ENCODE measurements at places on chromosomes 4 and X.

DNA sequence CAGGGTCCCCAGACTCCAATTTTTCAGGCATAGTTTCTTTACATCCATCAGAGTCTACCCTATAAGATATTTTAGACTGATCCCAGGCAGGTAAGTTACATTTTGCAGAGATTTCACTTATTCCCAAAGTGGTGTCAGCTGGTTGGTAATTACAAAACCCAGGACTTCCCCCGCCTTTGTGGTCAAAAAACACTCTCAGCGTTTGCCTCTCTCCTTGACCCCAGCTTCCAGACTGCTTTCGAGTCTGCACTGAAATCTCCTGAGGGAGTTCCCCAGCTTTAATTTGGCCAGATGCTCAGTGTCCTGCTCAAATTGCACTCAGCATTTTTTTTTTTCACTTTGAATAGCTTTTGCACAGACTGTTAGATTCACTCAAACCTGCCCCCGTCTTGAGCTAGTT is 11.2 kb upstream of the AMOT start:
- no peak for DNase-seq

DNA sequence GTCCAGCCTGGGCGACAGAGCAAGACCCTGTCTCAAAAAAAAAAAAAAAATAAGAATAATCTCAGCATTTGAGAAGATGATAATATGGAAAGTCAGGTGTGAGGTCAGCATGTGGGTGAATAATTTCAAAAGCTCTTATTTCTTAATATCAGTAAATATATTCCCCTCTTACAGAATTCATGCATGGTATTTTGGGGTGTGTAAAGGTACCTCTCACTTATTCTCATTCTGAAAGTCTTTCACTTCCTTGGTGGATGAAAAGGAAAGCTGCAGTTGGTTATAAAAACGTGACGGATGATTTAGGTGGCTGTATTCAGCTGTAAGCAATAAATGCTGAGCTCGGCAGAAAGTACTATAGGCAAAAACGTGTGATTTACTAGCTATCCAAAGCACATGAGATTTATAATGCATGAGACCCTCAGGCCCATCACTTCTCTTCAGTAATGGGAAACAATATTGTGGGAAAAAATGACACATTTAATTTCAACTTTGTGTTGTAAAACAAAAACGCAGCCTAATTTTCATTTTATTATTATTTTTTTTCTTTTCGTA is 353.2 kb upstream of the MAGEB2 start:
- no peak for DNase-seq

GRCh38 chr4:140117947-140118346 is 36.0 kb downstream of the MAML3 start:
- no peak for DNase-seq

DNA sequence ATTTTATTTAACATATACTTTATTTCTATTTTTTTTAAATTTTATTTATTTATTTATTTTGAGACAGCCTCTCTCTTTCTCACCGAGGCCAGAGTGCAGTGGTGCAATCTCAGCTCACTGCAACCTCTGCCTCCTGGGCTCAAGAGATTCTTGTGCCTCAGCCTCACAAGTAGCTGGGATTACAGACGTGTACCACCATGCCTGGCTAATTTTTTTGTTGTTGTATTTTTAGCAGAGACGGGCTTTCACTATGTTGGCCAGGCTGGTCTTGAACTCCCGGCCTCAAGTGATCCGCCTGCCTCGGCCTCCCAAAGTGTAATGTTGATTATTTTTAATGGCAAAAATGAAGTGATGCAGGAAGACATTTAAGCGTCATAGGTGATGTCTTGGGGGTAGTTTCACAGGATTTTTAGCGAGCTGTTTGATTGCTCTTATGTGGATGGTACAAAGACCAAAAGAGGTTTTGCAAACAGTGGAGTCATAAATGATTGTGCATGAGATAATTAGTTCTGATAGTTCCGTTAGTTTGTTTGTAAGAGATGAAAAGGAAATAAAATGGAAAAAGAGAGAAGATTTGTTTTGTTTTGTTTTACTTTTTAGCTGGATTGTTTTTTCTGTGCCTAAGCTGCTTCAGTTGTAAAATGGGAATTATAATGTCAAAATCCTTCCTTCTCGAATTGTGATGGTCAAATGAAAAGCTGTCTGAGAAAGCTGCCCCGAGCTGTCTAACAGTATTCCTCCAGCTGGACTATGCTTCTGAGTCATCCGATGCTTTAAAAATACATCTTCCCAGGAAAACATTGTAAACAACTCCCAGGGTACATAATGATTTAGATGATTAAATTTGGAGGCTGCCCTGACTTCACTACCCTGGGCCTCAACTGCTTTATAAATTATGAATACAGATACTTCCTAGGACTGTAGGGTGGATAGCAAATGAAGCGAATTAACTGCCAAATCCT is 14.7 kb downstream of the RHOH start:
- DNase-seq: no peak

- DNase-seq: no peak
Measured at GRCh38 chr4:115918149-115918548, 804.7 kb upstream of the NDST4 start.

DNA sequence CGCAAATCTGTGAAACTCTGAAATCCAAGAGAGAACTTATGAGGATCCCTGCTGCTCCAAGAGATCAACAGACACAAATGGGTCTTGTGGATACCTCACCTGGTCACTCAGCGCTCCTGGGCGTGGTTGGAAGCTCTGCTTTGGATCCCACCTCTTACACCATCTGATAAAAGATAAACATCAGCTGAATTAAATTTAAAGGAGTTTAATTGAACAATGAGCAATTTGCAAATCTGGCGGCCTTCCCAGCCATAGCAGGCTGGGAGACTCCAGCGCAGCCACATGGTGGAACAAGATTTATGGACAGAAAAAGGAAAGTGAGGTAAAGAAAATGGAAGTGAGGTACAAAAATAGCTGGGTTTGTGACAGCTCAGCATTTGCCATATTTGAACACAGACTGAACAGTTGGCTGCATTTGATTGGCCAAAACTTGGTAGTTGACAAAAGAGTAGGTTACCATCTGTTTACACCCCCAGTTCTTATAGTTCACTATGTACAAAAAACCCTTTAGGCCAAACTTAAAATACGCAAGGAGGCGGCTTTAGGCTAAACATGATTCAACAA is 437.3 kb upstream of the NDST3 start:
- DNase-seq: no peak

GRCh38 chr4:88623097-88623496 is 30.8 kb downstream of the HERC3 start:
- DNase-seq: no peak

DNA sequence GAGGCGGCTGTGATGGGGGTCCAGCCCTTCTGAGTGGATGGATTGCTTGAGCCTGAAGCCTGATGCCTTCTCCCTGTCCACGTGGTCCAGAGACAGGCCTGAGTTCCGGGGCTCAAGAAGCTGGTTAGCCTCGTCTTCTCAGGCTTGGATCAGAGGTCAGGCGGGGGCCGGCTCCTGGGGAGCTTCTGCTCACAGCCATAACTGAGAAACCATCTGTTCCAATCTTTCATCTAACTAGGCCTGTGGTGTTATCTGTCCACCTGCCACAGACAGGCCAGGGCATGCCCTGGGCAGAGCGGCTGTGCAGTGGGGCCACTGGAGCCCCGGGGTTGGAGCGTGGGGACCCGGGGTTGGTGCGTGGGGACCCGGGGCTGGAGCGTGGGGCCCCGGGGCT is 63.1 kb downstream of the SORCS2 start:
- no peak for DNase-seq

DNA sequence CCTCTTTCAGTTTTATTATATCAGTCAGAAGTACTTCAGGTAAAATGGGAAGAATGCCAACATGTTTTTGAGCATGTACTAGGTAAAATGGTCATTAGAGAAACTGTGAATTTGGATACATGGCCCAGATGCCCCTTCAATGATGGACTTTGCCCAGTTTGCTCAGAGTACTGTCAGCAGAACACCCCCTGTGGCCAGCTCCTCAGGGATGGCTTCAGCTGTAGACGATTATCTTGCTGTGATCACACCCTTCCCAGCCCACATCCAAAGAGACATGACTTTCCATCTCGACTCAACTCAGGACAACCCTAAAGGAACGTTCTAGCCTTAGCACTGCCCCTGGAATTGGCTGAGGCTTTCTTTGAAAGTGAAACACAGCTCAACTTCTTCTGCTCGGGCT is 439.1 kb downstream of the PACRGL start:
- DNase-seq: no peak

DNA sequence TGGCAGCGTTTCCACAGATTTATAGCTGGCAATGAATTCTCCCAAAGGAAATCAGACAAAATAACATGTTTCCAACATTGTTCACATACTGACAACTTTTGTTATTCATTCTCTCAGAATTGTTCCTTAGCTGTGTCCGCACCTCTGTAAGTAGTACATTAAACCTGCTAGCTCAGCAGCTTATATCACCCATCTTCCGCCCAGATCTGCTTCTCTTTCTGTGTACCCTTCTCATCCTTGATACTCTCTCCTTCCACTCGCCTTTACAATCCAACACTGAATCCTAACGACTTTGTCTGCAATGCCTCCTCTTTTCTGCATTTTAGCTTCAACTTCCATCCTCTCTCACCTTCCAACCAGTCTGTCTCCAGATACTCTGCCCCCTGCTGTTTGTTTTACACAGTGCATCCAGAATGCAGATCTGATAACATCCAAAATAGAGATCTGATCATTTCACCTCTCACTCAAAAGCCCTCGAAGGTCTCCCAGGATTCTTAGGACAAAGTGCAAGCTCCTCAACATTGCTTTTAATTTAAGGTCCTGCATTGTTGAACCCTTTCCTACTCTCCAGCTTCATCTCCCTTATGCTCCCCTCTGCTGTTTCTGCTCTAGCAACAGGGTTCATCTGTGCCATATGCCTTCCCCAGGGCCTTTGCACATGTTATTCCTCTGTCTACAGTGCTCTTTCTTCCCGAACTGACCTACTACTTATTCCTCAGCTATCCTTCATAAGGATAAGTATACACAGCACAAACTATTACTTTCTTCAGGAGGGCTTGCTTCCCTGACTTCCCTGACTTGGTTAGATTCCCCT is 67.3 kb upstream of the VBP1 start:
- no peak for DNase-seq

- DNase-seq: no peak
Measured at GRCh38 chrX:153642051-153642654, 4.8 kb upstream of the DUSP9 start.

Measured in NCI-H1417 treated with DMSO at 0.1 percent for 48 hours (cell line).